Fibroblast of pulmonary artery (primary cell): ENCODE measurements at places on chromosomes 2 and 18.
A peak's percentile ranks its signal among the peaks of the same experiment; 100 is the strongest.

- DNase-seq = no peak
Measured at GRCh38 chr2:135820003-135820618, 16.9 kb downstream of the LCT start.

DNA sequence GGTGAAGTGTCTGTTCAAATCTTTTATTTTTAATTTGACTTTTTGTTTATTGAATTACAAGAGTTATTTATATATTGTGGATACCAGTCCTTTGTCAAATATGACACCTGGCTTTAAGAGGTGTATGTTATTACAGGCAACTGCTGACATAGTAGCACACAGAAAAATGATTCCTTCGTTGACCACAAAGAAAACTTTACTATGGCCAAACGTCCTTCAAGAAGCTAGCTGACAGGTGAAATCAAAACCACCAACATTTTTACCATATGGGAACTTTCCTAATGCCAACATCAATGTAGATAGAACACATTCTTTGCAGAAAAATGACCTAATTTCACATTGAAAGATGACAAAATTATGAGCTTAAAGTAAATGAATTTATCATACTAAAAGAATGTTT is 6.4 kb upstream of the SRBD1 start:
- no peak for DNase-seq

DNA sequence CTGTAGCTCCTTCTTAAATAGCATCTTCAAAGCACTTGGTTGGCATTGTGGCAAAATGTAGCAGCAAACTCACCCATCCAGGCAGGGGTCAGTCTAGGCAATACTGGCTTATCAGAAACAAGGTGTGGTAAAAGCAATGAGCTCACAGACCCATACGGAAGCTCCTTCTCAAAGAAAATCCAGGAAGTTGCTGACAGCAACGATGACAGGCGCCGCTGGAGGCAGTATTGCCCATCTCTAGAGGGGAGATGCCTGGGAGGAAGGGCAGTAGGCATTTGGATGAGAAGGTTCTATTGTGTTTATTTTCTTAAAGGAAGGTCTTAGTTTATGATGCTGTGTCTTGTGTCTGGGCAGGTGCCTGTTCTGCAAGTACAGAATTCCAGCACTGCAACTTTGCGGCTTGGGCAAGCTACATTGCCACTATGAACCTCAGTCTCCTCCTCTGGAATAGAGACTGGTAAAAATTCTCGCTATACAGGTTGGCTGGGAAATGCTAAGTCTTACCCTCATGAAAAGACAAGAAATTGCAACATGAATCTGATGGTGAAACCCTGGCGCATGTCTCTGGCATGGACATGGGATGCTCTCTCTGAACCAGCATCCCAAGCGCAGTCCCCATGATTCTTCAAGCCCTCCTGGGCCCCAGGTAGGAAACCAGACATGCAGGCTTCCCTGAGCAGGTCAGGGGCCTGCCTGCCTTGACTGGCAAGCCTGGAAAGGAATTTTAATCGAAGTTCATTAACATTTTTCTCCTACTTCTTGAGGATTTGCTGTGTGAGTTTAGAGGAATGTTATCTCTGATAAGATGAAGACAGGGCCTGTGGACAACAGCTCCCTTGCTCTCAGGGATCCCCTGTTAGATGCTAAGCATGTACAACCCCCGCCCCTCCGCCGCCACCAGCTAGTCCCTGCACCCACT is 156.0 kb downstream of the TFCP2L1 start:
- DNase-seq = peak; percentile 18

- DNase-seq = no peak
Measured at GRCh38 chr2:239372835-239373234, 28.0 kb downstream of the HDAC4 start.

DNA sequence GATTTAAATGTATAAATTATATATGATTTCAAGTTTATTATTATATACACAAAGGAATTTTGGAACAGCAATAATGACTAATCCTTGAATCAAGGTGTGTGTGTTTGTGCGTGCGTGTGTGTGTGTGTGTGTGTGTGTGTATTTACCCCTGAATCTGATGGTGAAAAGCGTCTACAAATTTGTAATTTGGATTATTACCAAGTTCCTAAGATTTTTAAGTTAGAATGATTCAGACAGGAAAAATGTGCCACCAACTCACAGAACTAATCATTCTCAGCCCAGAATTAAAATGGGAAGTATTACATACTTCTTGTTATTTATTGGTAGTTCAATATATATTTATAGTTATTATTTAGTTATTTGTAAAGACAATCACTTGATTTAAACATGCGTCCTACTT is 12.3 kb downstream of the CALCRL start:
- DNase-seq = peak; percentile 39
